Natural killer cell (primary cell): ENCODE measurements at places on chromosomes 1 and 21. TPM values are rescaled to one million over a fixed set of nuclear protein-coding genes. Genes with fewer than 3 reads are reported as not detected.

GRCh38 chr1:3674100-3675094 is 22.1 kb downstream of the TP73 start:
- H3K36me3 ChIP-seq = no peaks in the 10 kb centered on the region
- H3K27me3 ChIP-seq = no peaks in the 10 kb centered on the region
- H3K4me1 ChIP-seq = peaks cover 36% of the 10 kb centered on the region
- H3K27ac ChIP-seq = no peak overlapping the region

DNA sequence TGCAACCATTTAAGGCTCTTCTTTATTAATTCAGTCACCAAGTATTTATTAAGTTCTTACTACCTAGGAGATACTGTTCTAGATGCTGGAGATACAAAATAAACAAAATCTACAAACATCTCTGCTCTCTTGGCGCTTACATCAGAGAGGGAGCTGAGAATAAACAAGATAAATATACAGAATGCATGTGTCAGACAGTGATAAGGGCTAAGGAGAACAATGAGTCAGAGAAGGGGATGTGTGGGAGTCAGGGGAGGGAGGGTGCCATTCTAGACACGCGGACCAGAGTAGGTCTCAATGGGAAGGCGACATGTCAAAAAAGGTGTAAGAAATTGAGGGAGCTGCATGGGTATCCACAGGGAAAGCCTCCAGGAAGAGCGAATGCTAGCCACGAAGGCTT is 393.2 kb downstream of the RWDD3 start:
- H3K4me3 ChIP-seq = no peak overlapping the region
- H3K27ac ChIP-seq = no peak overlapping the region
- H3K4me1 ChIP-seq = no peaks in the 10 kb centered on the region
- no peak for DNase-seq
- H3K36me3 ChIP-seq = no peaks in the 10 kb centered on the region

Gene EPHB2
- total RNA-seq = 0.23 TPM

Gene TEDDM1
- total RNA-seq = not detected

GRCh38 chr1:172321451-172321850 is 99.0 kb upstream of the C1orf105 start:
- H3K27me3 ChIP-seq = no peaks in the 10 kb centered on the region
- no peaks in the 10 kb centered on the region for H3K36me3 ChIP-seq
- H3K27ac ChIP-seq = no peak overlapping the region
- no peak for DNase-seq
- no peak overlapping the region for H3K4me3 ChIP-seq

GRCh38 chr1:235068158-235069121 is 60.2 kb downstream of the TOMM20 start:
- no peaks in the 10 kb centered on the region for H3K36me3 ChIP-seq
- peaks cover 8% of the 10 kb centered on the region for H3K4me1 ChIP-seq
- no peak overlapping the region for H3K27ac ChIP-seq
- H3K27me3 ChIP-seq = no peaks in the 10 kb centered on the region
- no peak overlapping the region for H3K4me3 ChIP-seq

Gene SLC35E2B
- 79.9 TPM for total RNA-seq

DNA sequence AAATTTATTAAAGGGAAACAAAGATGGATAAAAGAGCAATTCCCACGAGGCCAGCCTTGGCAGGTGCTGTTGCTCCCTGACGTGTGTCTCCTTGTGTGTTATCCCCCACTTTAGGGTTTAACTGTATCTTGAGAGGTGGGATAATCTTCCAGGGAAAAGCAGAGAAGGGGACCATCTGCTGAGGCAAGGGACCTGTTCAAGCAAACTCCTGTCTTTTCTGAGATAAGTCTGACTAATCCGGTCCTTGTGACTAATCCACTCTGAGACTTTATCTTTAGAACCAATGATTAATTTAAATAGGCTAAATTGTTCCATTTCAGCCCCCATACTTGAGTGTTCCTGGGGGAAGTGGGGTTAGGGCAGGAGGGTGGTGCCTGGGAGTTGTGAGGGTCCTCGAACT is 163.6 kb downstream of the CAMTA1 start:
- H3K4me1 ChIP-seq = no peaks in the 10 kb centered on the region
- no peak for DNase-seq
- no peaks in the 10 kb centered on the region for H3K36me3 ChIP-seq
- H3K4me3 ChIP-seq = no peak overlapping the region
- H3K27me3 ChIP-seq = no peaks in the 10 kb centered on the region

- H3K4me1 ChIP-seq = no peaks in the 10 kb centered on the region
- H3K27me3 ChIP-seq = no peaks in the 10 kb centered on the region
- no peak overlapping the region for H3K27ac ChIP-seq
- H3K4me3 ChIP-seq = no peak overlapping the region
- H3K36me3 ChIP-seq = no peaks in the 10 kb centered on the region
These were observed 107.3 kb downstream of the UCHL5 start for GRCh38 chr1:192951691-192952460.

DNA sequence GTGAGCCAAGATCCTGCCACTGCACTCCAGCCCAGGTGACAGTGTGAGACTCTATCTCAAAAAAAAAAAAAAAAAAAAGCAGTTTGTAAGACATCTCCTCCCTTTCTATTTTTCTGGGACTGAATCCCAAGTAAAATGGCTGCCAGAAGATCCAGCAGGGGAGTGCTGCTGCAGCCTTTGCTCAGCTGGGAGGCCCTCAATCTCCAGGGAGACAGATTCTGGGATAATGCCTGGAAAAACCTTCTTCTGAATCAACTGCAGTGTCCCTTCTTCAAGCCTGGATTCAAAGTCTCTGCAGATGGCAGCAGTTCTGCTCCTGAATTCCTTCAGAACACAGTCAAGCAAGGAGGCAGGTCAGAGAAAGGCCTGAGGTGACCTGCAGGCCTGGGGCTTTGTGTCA is 191.0 kb upstream of the NRIP1 start:
- no peak for DNase-seq
- H3K27ac ChIP-seq = no peak overlapping the region
- H3K27me3 ChIP-seq = no peaks in the 10 kb centered on the region
- no peak overlapping the region for H3K4me3 ChIP-seq
- no peaks in the 10 kb centered on the region for H3K4me1 ChIP-seq
- H3K36me3 ChIP-seq = no peaks in the 10 kb centered on the region

GRCh38 chr1:42311897-42312296 is 23.1 kb downstream of the FOXJ3 start:
- no peak for DNase-seq

Gene FAM72C
- not detected for total RNA-seq

Gene NDC1
- total RNA-seq = 6.3 TPM

DNA sequence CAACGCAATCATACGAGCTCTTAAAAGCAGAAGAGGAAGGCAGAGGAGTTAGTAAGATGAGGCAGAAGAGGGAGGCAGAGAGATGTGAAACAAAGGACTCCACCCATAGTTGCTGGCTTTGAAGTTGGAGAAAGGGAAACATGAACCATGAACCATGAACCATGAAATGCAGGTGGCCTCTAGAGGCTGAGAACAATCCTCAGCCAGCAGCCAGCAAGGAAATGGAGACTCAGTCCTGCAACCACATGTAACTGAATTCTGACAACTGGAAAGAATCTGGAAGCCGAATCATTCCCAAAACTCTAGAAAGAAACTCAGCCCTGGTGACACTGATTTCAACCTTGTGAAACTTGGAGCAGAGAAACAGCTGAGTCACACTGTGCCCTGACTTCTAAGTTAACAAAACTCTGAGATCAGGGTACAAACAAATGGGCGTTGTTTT is 10.1 kb downstream of the DIPK1A start:
- peak; percentile 67 for DNase-seq
- no peaks in the 10 kb centered on the region for H3K27me3 ChIP-seq
- no peaks in the 10 kb centered on the region for H3K36me3 ChIP-seq
- H3K4me3 ChIP-seq = no peak overlapping the region

- DNase-seq = no peak
- H3K27ac ChIP-seq = no peak overlapping the region
- H3K27me3 ChIP-seq = no peaks in the 10 kb centered on the region
- H3K4me1 ChIP-seq = no peaks in the 10 kb centered on the region
- no peak overlapping the region for H3K4me3 ChIP-seq
- no peaks in the 10 kb centered on the region for H3K36me3 ChIP-seq
These were observed 83.9 kb downstream of the MAST2 start for GRCh38 chr1:45887156-45887842.

- no peaks in the 10 kb centered on the region for H3K4me1 ChIP-seq
- no peak for DNase-seq
- H3K27me3 ChIP-seq = no peaks in the 10 kb centered on the region
- peaks cover 70% of the 10 kb centered on the region for H3K36me3 ChIP-seq
- H3K4me3 ChIP-seq = no peak overlapping the region
- H3K27ac ChIP-seq = no peak overlapping the region
These were observed 35.7 kb upstream of the GPR88 start for GRCh38 chr1:100502052-100502792.

DNA sequence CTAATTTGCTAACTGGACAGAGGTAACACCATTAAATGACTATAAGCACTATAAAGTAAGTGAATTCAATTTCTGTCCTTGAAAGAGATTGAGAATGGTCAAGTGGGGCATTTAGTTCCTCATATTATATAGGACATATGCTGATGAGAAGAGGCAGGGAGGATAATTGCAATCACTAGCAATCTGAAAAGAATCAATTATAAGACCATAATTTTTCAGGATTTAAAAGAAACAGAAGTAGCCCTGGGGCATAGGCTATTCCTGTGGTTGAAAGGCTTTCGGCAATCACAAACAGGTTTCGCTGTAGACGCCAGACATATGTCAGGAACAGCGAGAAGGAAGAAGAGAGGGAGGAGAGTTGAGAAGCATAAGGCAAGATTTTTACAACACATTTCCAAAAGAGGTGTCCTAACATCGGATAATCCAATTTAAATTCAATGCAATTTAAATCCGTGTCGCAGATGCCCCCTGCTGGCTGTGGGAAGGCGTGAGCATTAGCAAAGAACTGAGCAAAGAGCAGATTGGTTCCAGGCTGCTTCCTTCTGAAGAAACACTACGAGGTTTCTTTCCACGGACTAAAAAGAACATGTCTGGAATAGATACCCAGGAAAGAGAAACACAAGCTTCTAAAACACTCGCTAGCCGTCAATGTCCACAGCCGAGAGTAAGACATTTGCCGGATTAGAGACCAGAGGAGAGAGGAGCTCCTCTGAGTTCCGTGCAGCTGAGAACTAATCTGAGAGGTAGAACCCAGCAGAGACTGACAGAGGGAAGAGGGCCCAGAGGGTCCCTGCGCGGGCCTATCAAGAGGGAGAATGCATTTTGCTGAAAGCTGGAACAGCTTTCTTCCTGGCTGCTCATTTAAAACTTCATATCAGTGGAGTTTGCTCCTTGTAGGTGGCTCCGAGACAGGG is 27.9 kb downstream of the RGS5 start:
- no peaks in the 10 kb centered on the region for H3K36me3 ChIP-seq
- no peak overlapping the region for H3K27ac ChIP-seq
- no peaks in the 10 kb centered on the region for H3K4me1 ChIP-seq

- H3K4me3 ChIP-seq = no peak overlapping the region
- no peak overlapping the region for H3K27ac ChIP-seq
- no peak for DNase-seq
- H3K27me3 ChIP-seq = no peaks in the 10 kb centered on the region
- peaks cover 24% of the 10 kb centered on the region for H3K36me3 ChIP-seq
These were observed 28.8 kb downstream of the SNAP47 start for GRCh38 chr1:227764019-227764391.

- H3K4me3 ChIP-seq = peak overlapping the region; percentile 8
- peak; percentile 47 for DNase-seq
- H3K27ac ChIP-seq = peak overlapping the region; percentile 57
- H3K27me3 ChIP-seq = no peaks in the 10 kb centered on the region
- peaks cover 56% of the 10 kb centered on the region for H3K4me1 ChIP-seq
These were observed 19.7 kb upstream of the FASLG start for GRCh38 chr1:172638885-172639831.

Gene FAM43B
- total RNA-seq = not detected

- H3K36me3 ChIP-seq = no peaks in the 10 kb centered on the region
- no peak overlapping the region for H3K27ac ChIP-seq
- no peaks in the 10 kb centered on the region for H3K27me3 ChIP-seq
- no peaks in the 10 kb centered on the region for H3K4me1 ChIP-seq
- no peak for DNase-seq
These were observed 372.8 kb upstream of the PKN2 start for GRCh38 chr1:88311265-88311664.

- peaks cover 50% of the 10 kb centered on the region for H3K36me3 ChIP-seq
- DNase-seq = peak; percentile 80
- H3K27ac ChIP-seq = no peak overlapping the region
These were observed 25.0 kb downstream of the SZT2 start for GRCh38 chr1:43414634-43415223.

GRCh38 chr1:193105821-193106177 is 585 bp upstream of the GLRX2 start:
- H3K4me1 ChIP-seq = peaks cover 12% of the 10 kb centered on the region
- no peak for DNase-seq
- H3K27me3 ChIP-seq = no peaks in the 10 kb centered on the region
- peak overlapping the region; percentile 82 for H3K4me3 ChIP-seq
- H3K36me3 ChIP-seq = peaks cover 1% of the 10 kb centered on the region

DNA sequence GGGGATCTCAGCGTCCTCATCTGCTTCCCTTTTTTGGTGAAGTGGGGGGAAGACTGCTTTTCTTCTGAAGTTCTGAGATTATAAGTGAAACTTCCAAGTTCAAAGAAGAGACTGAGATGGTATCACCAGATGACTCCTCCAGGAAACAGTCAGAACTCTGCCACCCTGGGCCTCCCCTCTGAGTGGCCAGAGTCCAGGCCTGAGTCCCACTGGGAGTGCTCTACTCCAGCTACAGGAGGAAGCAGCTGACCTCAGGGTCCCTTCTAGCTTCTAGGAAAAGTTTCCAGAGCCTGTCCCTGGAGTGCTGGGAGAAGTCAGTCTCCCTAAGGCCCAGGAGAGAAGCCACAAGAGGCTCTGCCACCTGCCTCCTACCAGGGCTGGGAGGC is 104.7 kb downstream of the CASZ1 start:
- H3K4me1 ChIP-seq = peaks cover 32% of the 10 kb centered on the region
- H3K36me3 ChIP-seq = no peaks in the 10 kb centered on the region
- no peak overlapping the region for H3K27ac ChIP-seq
- H3K27me3 ChIP-seq = no peaks in the 10 kb centered on the region
- no peak for DNase-seq
- H3K4me3 ChIP-seq = no peak overlapping the region

- H3K4me3 ChIP-seq = no peak overlapping the region
- no peaks in the 10 kb centered on the region for H3K36me3 ChIP-seq
- no peak overlapping the region for H3K27ac ChIP-seq
- H3K27me3 ChIP-seq = no peaks in the 10 kb centered on the region
- no peaks in the 10 kb centered on the region for H3K4me1 ChIP-seq
These were observed 27.4 kb downstream of the CHML start for GRCh38 chr1:241612533-241613477.

DNA sequence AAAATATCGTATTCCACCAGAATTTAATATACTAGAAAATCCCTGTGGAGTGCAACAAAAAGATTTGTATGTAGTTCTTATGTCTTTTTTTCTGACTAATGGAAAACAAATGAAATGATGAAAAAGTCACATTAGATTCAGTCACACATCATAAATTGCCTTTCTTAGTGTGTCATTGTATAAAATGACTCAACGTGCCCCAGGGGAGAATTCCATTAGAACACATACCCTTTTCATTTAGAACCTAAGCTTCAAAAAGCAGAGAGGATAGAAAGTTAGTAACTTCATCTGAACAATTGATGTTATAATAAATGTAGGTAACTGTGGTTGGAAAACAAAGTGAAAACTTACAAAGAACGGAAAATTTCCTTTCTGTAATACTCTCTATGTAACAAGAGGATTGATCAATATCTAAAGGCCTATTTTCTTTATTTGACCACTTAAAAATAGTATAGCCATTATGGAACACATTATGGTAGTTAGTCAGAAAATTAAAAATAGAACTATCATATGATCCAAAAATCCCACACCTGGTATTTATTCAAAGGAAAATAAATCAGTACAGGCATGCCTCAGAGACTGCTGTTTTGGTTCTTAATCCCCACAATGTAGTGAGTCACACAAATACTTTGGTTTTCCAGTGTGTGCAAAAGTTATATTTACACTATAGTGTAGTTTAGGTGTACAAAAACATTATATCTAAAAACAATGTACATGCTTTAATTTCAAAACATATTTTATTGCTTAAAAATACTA is 1016.1 kb downstream of the KCNT2 start:
- no peak overlapping the region for H3K27ac ChIP-seq
- DNase-seq = no peak
- no peaks in the 10 kb centered on the region for H3K4me1 ChIP-seq

Gene CHIA
- total RNA-seq = not detected
